ENCODE measurements at places on chromosomes 2 and 18.

DNA sequence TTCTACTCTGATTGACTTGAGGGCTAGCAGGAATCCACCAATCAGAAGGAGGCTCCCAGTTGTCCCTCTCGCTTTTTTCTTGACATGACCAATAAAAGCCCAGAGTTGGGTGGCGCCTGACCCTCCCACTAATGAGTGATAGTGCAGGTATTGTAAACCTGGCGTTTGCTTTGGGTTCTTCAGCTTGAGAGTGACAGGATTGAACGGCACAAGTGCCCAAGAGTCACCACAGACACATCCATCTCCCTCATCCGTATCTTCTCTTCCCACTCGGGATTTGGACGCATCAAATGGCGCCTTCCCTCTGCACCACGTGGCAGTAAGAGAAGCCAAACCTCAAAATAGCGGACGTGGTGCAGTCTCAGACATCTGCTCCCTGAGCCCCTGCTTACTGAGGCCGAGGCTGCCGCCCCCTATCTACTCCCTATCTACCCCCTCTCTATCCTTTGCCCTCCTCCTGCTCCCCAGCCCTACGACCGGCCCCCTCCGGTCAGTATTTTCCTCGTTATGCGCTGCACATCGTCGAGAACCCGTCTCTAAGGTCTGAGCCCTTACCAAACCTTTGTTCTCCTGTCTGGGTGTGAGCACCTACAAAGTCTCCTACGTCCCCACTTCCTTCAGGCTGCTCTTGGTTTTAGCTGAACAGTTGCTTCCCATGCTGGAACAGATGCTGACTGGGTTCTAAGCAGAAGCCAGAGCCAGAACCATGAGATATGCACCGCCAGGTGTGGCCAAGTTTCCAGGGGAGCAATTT lies 881 bp upstream of the FAM161A start:
- peak; percentile 41 for DNase-seq

DNA sequence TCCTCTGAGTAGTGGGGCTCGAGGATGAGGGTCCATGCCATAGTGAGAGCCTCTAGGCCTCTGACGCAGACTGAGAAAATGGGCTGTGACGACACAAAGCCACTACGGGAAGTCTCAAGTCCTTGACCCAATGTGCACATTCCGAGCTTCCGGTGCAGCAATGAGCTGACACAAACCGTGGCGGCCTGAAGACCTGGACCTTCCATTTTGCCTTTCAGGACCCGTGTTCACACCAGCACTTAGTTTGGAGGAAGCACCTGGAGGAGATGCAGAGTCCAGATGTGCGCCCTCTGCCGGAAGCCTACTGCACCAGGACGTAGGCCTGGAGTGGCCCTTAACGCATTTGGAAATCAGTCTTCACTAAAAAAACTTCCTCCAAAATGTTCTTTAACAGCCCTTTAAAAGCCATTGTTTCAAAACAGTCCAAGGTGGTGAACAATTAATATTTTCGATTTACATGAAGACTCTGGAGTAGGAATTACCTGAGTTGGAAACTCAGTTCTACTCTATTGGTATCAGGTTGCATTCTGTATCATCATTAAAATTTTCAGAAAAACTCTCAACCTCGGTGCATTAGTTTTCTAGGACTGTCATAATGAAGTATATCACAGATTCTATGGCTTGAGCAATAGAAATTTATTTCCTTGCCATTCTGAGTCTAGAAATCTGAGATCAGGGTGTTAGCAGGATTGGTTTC lies 33.9 kb downstream of the BMP10 start:
- DNase-seq: peak; percentile 38

DNA sequence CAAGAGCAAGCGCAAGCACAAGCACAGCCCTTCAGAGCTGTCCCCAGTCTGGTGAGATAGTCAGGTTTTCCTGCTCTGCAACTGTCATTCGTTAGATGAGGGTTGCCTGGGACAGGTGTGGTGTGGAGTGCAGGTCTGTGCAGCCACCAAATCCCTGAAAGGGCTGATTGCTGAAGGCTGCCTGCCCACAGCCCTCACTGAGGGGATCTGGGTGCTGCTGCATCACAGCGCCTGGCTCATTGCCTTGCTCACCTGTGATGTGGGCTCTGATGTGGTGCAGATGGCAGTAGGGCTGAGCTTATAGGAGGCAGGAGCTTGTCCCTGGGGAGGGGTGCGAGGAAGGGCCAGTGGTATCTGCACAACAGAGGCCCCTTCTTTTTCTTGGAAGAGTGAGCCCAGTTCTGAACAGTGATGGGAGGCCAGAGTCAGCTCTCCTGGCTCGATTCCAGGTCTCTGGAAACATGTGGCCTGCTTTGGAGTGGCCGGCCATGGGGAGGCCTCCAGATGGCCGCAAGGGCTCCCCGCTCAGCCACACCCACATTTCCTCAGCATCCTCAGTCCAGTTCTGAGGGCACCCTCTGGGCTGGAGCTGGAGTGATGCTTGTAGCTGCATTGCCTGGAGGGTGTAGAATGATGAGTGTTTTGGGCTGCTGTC lies 11.4 kb downstream of the UBE2F start:
- DNase-seq: no peak

DNA sequence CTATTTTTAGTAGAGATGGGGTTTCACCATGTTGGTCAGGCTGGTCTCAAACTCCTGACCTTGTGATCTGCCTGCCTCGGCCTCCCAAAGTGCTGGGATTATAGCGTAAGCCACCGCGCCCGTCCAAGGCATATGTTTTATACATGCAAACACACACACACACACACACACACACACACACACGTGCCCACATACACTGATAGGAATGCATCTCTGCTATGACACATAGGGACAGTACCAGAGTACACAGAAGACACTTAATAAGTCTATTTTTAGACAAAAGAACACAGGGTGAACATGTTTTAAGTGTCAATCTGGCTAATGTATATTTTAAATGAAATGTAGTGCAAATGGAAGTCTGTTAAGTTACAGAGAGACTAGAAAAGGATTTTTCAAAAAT lies 10.7 kb upstream of the RNF103 start:
- DNase-seq: no peak

GRCh38 chr2:44093970-44094369 lies 74.7 kb upstream of the PPM1B start:
- DNase-seq: no peak

GRCh38 chr18:44957461-44957860 lies 276.8 kb downstream of the SETBP1 start:
- DNase-seq: no peak

GRCh38 chr2:68225119-68225632 lies 27.2 kb downstream of the PPP3R1 start:
- no peak for DNase-seq

DNA sequence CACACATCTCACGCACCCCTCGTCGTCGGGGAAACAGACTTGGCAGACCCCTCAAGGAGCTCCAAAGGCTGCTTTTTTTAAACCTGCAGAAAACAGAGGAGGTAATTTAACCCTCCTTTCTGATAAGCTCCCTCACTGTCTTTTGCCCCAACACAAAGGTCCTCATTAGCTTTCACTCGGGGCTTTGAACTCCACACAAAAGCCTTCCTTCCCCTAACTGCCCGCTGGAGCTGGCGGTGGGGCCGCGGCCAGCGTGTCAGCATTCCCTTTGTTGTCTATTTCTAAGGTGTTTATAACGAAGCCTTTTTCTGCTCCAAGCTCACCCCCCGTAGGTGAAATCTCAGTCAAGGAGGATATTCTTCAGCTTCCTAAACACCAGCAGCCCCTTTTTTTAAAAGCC lies 43.5 kb upstream of the ID2 start:
- no peak for DNase-seq

DNA sequence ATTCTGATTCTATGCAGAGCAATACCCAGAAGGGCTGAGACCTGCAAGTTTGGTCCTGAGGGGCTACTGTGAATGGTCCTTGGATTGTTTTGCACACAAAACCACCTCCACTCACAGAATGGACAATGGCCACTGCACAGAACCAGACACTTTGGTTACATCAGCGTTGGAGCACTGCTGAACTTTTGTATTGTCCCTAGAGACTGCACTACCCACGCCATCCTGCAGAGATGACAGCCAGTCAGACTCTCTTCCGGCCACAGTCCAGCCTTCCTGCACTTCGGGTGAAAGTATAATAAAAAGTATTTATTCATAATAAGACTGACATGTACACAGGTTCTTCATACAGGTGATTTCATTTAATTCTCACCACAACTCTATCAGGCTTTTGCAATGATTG lies 35.7 kb downstream of the CELF4 start:
- no peak for DNase-seq

DNA sequence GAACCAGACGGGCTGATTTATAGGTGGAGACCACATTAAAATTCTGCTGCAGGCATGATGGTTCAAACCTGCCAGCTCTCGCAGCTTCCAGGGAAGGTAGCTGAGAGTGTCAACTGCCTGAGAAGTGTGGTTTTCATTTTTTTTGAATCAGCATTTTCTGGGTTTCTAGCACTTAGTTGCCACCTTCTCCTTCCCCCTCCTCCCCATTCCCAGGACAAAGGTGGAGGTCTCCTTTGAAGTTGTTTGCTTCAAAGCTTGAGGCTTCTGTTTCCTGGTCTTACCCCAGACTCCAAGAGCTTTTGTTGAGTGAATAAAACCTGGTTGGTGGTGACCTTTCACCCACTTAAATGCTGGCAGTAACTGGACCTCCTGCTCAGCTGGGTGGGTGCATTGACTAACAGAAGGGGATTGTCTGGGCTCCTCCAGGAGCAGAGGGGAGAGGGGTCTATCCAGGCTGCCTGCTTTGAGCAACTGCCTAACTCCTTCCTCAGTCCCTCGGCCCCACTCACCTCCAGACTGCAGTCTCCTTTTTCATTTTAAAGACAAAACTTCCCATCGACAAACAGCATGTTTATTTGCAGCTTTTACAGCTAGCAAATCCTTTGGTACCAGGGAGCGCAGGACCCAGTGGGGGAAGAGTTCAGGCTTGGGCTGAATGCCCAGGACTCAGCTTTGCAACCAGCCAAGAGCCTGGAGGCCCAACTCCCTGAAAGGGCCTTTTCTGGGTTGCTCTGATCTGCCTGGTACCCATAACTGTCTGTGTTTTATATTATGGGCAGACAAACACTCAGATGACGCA lies 3.5 kb downstream of the RHOB start:
- no peak for DNase-seq

GRCh38 chr2:232817756-232818155 lies 41.4 kb upstream of the KCNJ13 start:
- no peak for DNase-seq

GRCh38 chr2:141723814-141724213 lies 407.0 kb downstream of the LRP1B start:
- no peak for DNase-seq

DNA sequence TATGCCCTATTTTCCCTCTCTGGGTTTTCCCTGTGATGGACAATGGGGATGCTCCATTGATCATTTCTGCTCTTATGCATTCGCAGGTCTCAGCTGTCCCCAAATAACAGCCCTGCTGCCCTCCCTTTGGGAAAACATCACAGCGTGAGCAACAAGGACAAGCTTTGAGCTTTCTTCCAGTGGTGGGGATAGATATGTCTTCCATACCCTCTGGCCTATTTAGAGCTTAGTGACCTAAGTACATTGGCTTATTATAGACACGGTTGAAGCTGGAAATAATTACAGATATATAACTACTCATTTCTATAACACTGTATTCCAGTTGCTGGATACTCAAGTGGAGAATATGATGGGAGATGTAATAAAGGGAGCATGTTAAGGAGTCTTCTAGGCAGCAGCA lies 304.3 kb upstream of the MGAT5 start:
- DNase-seq: no peak

GRCh38 chr2:203783496-203784203 lies 77.2 kb downstream of the CD28 start:
- no peak for DNase-seq

DNA sequence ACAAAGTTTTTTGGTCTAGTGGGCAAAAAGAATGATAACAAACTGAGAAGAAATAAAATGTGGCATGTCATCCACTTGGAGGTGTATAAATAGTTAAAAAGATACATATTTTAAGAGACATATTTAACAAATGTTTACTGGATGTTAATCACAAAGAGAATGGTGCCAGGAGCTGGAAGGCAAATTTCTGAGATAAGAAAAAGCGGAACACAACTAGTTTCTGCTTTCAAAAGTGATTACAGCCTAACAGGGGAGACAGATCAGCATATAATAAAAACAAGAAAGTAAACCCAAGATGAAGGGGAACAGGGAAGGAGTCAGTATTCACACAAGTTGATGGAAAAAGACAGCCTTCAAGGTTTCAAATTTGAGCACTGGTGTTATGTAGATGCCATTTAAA lies 91.3 kb downstream of the OLA1 start:
- no peak for DNase-seq

- DNase-seq: no peak
Observed at GRCh38 chr18:58549814-58550339, 79.0 kb downstream of the ALPK2 start.

GRCh38 chr2:120400551-120400950 lies 54.6 kb downstream of the INHBB start:
- no peak for DNase-seq

GRCh38 chr2:154244932-154245331 lies 373.2 kb downstream of the GALNT13 start:
- DNase-seq: no peak

DNA sequence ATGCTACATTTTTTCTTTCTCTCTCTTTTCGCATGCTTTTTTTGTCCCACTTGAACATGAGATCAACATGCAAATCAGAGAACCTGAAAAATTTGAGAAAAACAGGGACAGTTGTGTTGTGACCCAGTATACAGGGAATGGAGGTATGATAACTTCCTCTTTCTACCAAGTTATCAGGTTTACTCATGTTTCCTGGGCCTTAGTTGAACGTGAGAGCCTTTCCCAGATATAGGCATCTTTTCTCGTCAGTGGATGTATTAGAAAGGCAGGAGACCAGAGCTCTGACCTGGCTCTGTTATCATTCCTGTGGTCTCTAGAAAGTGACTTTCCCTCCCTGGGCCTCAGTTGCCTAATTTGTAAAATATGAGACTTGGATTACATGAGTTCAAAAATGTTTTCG lies 30.1 kb upstream of the FAM117B start:
- no peak for DNase-seq

DNA sequence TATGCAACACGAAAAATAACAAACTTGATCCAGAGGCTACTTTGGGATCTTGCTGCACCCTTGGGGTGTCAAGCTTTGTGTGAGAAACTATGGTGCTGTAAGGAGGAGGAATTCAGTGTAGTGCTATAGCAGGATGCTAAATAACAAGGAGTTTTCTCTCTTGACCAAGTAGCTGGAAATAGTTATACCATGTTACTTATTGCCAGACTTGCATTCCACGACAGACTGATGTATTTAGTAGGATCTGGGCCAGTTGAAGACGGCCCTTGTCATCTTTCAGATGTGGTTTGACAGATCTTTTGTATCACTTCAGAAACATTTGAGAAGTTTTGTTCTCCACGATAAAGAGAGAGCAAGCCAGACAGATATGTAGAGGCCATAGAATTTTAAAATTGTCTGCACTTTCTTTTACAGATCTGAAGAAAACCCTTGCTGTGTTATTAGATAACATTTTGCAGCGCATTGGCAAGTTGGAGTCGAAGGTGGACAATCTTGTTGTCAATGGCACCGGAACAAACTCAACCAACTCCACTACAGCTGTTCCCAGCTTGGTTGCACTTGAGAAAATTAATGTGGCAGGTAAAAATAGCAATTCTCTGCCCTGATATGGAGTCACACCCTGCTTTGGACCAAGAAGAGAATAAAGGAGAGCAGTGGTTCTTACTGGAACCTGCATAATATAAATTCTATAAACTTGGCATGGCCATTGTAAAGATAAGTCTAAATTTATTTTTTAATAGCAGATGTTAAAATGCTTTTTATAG lies 16.3 kb downstream of the MGAT5 start:
- DNase-seq: no peak
